Glomerular endothelial cell (primary cell): ENCODE measurements at places on chromosomes 3 and 15.

DNA sequence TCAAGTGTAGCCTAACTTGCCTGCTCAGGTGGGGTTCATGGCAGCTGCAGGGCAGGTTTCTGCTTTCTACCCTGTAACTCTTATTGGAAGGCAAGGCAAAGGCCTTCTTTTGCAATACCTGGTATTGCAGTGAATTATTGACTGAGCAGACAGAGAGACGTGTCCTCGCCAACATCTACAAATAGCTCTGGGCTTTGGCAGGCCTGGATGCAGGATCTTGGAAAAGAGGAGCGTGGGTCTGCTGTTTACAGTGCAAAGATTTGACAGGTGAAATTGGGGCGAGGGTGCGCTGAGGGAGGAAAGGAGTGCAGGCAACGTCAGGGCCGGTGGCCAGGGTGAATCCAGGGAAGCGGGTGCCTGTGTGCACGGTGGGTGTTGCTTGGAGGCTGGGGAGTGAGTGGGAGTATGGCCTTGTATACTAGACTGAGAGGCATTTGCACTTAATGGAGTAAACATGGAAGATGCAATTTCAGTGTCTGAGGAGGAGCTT, 44.5 kb downstream of the ST6GAL1 start:
- DNase-seq, result no peak

DNA sequence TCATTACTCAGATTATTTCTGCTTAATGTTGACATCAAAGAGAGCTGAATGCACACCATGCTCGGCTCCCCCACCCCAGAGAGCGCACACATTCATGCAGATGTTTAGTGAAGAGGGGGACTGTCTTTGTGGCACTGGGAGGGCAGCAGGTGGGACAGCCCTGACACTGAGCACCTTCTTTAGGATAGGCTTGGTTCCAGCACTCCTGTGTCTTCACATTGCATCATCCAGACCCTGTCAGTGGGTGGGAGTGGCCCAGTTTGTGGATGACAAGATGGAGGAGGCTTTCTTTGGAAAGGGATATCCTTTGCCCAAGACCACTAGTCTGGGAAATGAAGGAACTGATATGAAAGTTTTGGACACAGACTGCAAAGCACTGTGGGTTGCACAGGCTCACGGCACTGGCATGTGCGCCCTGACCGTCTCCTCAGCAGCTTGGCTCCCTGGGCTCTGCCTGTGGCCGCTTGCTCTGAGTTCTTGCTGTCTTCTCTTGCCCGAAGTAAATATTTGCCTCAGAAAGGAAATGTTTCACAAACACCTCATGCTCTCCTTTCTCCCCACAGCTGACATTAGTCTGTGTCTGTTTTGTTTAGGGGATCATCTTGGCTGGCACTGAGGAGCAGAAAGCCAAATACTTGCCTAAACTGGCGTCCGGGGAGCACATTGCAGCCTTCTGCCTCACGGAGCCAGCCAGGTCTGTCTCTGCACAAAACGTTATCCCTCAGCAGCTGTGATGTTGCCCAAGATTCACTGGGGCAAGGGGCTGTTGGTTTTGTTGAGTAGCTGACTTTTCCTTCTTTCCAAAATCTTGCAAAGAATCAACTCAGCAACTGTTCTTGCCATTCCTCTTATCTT, 16.6 kb downstream of the ACAD9 start:
- no peak for DNase-seq

DNA sequence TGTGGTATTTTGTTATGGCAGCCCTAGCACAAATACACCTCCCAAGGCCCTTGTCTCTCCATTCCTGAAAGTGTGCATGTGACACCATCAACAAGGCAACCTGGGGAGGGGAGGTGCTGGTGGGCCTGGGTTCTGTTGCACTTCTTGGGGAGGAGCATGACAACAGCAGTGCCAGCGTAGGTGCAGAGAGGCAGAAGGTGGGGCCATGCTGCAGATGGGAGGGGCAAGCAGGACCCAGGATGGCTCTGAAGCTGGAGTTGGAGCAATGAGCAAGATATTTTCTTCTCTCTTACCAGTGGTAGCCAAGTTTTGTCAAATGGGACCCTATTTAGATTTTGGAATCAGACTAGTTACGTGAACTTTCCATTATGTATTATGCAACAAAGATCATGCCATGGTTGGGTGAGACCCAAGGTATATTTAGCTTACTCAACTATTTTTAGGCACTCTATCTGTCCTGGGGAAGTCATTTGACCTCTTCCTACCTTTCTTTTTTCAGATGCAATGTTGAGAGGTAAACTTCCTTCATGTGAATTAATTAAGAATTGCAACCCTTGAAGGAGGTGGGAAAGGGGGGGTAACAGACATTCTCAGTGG, 3.4 kb downstream of the FYCO1 start:
- DNase-seq, result no peak

DNA sequence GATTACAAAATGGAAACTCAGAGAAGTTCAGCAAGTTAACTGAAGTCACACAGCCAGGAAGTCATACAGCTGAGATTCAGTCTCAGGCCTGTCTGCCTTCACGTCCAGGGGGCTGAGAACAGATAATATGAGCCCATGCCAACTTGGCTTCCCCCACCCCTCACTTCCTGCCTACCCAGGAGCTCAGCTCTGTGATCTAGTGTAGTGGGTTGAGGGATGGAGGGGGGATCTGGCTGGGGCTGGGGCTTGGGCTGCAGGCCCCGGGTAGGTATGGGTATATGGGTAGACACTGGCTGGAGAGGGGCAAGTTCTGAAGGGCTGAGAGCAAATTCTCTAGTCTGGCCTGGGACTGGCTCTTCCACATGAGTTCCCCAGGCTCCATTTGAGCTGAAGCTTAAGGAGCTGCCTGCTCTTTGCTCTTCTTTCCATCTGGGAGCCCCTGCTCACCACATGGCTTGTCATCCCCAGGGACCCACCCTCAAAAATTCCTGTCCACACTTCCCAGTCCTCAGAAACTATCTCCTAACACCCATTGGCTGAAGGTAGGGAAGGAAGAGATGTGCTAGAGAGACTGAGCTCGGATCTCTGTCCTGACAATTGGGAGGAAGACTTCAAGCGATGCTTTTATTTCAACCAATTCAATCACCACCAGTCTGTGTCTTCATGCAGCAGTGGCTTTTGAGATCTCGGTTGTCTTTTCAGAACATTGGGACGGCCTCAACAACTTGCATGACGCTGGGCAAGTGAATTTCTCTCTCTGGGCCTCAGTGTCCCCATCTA, 2.0 kb downstream of the RASGRF1 start:
- DNase-seq, result no peak

DNA sequence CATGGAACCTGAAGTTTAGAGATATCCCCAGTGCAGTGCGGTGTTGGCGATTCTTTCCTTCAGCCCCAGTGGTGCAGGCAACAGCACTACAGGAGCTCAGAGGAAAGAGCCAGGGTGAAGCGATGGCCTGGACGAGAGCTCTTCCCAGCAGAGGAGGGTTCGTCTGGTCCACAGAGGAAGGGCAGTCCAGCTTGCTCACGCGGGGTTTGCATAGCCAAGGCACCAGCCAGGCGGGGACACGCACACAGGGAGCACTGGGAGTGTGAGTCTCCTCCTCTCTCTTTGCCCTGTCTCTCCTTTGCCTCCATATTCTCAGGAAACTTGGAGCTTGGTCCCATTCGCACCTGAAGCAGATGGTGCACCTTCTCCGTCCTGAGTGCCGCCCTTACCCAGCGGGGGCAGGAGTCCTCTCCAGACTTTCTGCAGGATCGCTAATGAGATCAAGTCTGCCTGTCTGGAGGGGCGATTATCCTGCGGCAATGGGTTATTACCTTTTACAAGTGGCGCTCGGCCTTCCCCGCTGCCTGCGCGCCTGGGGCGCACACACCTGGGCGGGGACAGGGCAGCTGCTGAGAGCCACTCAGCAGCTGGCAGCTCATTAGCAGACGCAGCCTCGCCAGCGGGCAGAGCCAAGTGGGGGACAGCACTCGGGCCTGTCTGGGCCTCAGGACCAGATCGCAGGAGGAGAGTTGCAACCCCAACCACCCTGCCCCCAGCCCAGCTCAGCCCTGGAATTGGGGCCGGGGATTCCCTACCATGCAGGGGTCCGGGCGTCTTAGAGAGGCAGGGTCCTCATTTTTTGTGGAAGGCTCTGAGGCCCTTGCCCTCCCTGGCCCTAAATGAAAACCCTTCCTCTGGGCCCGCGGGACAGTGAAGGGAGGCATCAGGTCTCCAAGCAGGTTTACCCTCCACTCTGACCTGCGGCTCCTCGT, 119.0 kb upstream of the MEF2A start:
- no peak for DNase-seq

- no peak for DNase-seq
These were observed 352.0 kb downstream of the SOX2 start for GRCh38 chr3:182063742-182064141.

DNA sequence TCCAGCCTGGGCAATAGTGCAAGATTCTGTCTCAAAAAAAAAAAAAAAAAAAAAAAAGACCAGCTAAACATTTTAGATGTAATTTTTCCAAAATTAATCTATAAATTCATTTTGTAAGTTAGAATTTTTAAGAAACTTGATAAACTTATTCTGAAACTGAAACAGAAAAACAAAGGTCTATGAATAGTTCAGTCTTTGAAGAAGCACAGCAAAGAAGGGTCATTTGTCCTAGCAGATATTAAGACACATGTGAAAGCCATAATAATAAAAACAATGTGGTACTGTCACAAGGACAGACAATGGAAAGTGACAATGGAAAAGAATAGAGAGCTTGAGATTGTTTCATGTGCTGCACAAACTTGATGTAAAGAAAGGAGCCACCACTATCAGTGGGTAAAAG, 29.0 kb upstream of the PRSS50 start:
- no peak for DNase-seq
